ENCODE measurements at places on chromosomes 12 and 14.

DNA sequence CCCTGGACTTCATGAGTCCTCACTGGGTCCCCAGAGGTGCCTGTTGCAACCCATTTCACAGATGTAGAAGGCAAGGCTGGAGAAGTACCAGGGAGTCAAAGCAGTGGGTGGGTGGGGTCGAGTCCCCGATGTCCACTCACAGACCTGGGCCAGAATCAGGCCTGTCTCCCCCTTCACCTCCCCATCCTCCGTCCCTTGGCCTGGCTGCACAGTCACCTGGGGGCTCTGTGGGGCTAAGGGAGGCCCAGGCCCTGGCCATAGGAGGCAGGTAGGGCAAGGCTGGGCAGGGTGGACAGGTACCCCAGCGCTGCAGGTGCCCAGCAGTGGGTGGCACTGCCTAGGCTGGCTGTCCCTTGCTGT lies 29.5 kb downstream of the RTL1 start:
- DNase-seq: no peak

DNA sequence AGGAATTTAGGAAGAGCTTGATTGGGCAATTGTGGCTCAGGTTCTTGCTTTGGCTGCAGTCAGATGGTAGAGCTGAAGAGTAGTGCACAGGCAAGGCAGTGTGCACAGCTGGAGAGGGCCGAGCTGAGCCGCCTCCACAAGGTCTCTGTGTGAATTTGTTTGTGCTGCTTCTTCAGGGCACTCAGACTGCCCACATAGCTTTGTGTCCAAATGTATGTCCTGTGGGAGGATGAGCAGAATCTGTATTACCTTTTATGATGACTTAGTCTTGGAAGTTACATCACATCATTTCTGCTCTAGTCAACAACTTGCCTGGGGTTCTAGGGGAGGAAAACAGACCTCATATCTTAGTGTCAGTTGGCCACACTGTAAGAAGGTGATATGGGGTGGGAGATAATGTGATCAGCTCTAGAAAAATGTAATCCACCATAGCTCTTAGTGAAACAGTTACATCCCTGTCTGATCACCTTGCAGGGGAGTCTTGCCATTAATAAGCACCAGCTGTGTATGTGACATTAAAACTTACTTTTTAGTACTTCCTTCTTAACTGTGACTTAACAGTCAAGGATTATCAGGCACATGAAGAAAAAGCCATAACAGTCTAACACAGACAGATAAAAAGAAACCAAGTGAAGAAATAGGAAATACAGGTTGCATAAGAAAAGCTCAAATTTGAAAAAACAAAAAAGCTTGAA lies 53.4 kb downstream of the RCOR1 start:
- DNase-seq: no peak

GRCh38 chr12:131372171-131372475 lies 338.8 kb upstream of the SFSWAP start:
- DNase-seq: no peak

GRCh38 chr14:34699873-34700621 lies 14.3 kb downstream of the CFL2 start:
- no peak for DNase-seq

DNA sequence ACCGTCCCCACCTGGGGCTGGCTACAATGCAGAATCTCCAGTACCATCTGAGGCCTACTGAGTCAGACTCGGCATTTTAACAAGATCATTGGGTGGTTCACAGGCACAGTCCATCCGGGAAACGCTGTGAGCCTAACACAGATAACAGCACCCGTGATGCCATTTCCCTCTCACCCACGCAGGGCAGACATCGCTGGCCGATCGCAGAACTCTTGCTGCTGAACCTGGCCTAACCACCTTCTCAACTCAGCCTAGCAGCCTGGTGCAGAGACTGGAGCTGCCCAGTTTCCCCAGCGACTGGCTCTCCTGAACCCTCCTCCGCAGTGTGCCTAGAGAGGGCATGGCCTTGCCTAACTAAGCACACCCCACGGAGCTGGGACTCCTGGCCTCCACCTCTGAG lies 83.3 kb downstream of the NCOR2 start:
- no peak for DNase-seq

- DNase-seq: no peak
Measured at GRCh38 chr14:101444116-101444515, 117.2 kb upstream of the DIO3 start.

DNA sequence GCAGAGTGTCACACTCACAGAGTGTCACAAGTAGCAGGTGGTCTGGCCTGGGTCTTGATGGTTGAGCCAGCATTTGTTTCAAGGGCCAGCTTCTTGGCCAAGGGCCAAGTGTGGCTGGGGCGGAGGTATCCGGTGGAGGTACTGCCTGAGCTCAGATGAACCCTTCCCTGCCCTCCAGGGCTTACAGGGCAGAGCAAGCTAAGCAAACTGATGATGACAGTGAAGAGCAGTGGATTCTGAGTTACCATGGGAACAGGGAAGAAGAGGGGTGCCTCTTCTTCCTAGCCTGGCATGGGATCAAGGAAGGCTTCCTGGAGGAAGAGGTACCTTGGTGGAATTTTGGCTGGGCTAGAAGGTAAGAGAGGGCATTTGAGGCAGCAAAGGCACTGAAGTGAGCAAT lies 35.7 kb downstream of the MVK start:
- DNase-seq: no peak

- DNase-seq: no peak
Measured at GRCh38 chr14:82003426-82003825, 469.8 kb upstream of the SEL1L start.

- peak; percentile 72 for DNase-seq
Measured at GRCh38 chr14:67571275-67571990, 28.6 kb downstream of the PIGH start.

- DNase-seq: no peak
Measured at GRCh38 chr12:32756476-32757066, 874 bp upstream of the YARS2 start.

GRCh38 chr12:105814283-105814682 lies 324.5 kb downstream of the NUAK1 start:
- no peak for DNase-seq

- DNase-seq: no peak
Measured at GRCh38 chr12:120903412-120904196, 554 bp downstream of the SPPL3 start.

- DNase-seq: no peak
Measured at GRCh38 chr12:3185260-3185870, 108.2 kb downstream of the TSPAN9 start.

GRCh38 chr12:106228320-106228710 lies 19.5 kb downstream of the CKAP4 start:
- no peak for DNase-seq

Data from HEK293T (cell line).